SJSA1 (cell line): ENCODE measurements at places on chromosomes 5 and 9. TPM values are rescaled to one million over a fixed set of nuclear protein-coding genes. Genes with fewer than 3 reads are reported as not detected.

DNA sequence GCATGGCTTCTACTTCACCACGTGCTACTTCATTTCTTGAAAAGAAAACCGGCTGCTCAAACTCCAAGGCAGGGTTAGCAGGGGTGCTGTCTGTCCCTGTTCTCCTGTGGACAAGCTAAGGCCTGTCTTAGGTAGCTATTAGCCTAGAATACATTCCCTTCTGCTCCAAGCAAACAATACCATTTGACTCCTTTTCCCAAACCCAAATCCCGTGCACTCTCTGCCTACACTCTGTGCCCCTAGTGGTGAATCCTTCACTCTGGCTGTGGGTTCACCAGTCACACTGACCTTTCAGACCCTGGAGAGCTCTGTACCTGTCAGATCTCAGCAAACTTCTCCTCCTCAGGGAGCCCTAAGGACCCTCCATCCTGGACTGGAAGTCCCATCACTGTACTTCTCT lies 211.6 kb downstream of the SLIT3 start:
- no peak for DNase-seq

DNA sequence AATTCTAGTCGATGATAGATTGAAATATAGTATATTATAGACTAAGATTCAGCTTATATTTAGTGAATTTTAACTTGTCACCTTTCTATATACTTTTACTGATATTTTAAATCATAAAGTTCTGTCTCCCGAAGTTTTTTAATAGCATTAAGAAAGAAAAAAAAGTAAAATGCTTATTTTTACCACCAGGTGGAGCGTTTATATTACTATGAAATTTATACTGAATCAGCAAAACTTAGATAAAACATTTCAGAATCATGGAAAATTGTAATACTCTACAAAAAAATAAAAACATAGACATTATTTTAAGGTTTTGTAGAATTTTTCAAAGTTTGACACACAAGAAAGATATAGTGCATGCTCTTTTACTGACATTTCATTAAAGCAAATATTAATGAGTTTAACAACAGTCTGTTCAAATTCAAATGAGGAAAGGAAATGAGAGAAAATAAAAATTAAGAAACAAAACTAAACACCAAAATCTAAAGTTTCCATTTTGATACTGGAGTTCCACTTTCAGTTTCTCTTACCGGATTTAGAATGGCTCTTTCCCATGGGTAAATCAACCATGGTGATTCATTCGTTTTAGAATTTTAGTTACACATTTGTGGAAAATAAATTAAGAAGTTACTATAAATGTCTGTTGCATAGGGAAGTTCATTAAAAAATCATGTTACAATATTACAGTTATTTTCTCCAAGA lies 1035.3 kb downstream of the CDH12 start:
- DNase-seq = no peak

GRCh38 chr5:598564-598890 lies 13.6 kb upstream of the CEP72 start:
- DNase-seq = no peak

FAM78A gene
- total RNA-seq = 0.03 TPM in 1 of 2 replicates, not detected in the other

DNA sequence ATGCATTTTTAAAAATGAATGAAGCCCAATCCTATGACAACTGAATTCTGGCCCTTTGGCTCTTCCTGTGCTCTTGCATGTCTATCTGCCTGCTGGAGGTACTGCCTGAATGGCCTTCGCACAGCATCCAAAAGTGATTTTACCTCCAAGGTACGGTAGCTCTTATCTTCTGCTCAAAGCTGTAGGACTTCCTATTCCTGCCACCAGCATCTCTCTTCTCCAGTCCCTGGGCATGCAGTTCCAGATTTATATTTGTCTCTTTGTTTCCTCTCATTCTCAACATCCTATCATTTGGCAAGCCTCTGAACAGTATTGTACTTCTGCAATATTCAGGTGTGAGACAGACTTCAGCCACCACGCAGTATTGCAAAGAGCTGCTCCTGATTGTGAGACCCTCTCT lies 43.7 kb upstream of the SH3GL2 start:
- DNase-seq = no peak

PHF24 gene
- total RNA-seq = not detected in 2 replicates

GRCh38 chr5:67037171-67037570 lies 159.4 kb downstream of the CD180 start:
- DNase-seq = no peak

GRCh38 chr9:137244486-137245449 lies 3.7 kb downstream of the TUBB4B start:
- DNase-seq = no peak

PLCXD3 gene
- not detected in 2 replicates for total RNA-seq
